Vagina (tissue), 2 donors: ENCODE measurements at places on chromosomes 13 and 19.

GRCh38 chr19:31351056-31351854 is 2.0 kb upstream of the TSHZ3 start:
- DNase-seq = no peak

DNA sequence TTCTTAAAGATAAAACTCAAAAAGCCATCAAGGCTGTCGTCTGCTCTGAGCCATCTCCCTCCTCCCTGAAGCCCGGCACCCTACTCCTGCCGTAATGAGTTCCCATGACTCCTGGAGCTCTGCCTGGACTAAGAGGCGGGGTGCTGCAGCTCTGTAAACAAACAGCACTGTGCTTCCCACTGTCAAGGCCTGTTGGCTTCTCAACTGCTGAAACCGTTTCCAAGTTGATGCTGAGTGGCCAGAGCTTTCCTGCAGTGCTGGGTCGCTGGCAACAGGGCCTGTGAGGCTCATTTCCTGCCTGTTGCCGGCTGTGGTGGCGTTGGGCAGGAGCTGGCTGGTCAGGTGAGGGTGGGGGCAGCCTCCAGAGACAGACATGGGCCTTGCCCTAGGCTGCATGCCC is 26.7 kb upstream of the ISYNA1 start:
- no peak for DNase-seq

DNA sequence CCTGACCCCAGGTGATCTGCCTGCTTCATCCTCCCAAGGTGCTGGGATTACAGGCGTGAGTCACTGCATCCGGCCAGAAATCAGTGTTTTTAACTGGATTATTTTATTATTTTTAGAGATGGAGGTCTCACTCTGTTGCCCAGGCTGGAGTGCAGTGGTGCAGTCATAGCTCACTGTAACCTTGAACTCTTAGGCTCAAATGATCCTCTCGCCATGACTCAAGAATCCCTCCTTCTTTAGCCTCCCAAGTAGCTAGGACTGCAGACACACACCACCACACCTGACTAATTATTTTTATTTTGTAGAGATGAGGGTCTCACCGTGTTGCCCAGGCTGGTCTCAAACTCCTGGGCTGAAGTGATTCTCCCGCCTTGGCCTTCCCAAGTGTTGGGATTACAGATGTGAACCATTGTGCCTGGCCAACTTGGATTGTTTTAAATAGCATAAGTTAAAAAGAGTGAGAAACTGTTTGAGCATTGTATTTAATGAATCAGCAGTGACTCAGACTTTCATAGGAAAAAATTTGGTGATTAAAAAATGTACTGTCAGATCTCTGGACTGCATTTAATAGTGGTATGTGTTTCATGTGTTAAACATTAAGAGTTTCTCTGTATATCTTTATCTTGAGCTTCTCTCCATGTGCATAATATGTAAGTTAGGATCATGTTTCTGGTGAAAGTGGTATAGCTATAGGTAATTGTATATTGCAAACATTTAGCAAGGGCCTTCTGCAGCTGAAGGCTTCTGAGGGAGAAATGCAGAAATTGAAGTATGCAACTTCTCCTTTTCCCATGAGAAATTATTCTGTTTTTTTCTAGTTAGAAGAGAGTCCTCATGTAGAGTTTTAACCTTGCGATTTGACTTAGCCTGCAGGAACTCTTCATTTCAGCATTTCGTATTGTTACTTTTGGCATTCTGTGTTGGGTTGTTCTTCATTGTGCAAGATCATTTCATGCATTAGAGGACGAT is 121.2 kb downstream of the PCCA start:
- DNase-seq = no peak

- DNase-seq = no peak
Measured at GRCh38 chr19:45824531-45825262, 9.6 kb upstream of the RSPH6A start.

- DNase-seq = no peak
Measured at GRCh38 chr19:53333066-53333462, 485 bp upstream of the ZNF845 start.
